ENCODE measurements at places on chromosomes 11 and 22.

- DNase-seq: no peak
Measured at GRCh38 chr11:74932797-74933196, 16.1 kb downstream of the XRRA1 start.

DNA sequence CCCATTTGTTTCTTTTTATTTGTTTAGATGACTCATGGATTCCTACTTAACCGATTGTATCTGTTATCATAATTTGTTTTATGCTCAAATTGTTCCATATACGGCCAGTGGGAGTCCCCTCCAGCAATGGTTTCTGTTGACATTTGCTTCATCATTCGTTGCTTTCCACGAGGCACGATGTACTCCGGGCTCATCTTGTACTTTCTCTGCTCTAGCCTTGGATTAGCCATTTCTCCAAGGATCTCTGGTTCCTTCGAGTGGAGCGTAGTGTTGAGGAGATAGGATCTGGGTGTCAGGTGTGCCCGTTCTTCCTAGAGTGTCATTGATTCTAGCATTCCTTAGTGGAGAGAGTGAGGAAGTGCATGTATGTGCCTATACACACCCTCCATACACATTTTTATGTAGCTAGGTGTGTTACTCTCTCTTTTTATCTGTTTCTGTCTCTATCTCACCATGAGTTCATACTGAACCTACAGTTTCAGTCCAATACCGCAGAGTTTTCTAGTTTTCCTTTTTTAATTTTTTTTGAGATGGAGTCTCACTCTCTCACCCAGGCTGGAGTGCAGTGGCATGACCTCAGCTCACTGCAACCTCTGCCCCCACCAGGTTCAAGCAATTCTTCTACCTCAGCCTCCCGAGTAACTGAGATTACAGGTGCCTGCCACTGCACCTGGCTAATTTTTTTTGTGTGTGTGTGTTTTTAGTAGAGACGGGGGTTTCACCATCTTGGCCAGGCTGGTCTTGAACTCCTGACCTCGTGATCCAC lies 31.4 kb downstream of the TECTA start:
- peak; percentile 9 for DNase-seq

- DNase-seq: peak; percentile 26
Measured at GRCh38 chr22:17201285-17201945, 17.8 kb downstream of the ADA2 start.

- peak; percentile 100 for DNase-seq
Measured at GRCh38 chr11:112128483-112129121, 35.3 kb downstream of the IL18 start.

GRCh38 chr11:58958500-58958899 lies 19.2 kb downstream of the GLYATL1 start:
- peak; percentile 34 for DNase-seq

DNA sequence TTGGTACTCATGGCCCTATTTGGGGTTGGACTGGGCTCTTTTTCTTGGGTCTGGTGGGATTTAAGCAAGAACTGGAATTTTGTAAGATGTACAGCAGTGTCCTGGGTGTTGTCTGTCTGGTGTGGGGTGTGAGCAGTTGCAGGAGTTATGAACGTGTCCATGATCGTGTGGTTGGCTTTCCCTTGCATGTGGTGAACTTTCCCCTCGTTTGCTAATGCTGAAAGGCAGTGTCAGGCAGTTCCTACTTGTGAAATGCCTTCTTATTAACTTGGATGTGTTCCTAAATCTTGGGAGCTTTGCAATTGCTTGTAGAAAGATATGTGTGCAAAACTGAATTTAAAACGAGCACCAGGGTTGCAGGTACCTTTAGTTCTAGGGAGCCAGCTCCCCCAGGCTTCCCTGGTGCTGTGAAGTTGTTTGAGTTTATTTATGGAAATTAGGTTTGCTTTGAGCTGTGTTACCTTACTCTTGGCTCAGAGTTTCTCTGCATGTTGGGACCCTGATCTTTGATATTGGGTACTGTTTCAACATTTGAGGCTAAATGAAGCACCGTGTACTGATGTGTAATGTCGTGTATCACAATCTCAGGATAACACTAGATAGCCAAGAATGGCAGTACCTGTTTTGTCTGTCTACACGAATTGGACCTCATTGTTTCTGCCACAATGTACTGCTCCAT lies 35.8 kb upstream of the HSD17B12 start:
- DNase-seq: no peak

- DNase-seq: peak; percentile 79
Measured at GRCh38 chr11:130390071-130390758, 38.2 kb downstream of the ADAMTS8 start.

GRCh38 chr11:124752471-124753102 lies 532 bp upstream of the VSIG2 start:
- DNase-seq: no peak

DNA sequence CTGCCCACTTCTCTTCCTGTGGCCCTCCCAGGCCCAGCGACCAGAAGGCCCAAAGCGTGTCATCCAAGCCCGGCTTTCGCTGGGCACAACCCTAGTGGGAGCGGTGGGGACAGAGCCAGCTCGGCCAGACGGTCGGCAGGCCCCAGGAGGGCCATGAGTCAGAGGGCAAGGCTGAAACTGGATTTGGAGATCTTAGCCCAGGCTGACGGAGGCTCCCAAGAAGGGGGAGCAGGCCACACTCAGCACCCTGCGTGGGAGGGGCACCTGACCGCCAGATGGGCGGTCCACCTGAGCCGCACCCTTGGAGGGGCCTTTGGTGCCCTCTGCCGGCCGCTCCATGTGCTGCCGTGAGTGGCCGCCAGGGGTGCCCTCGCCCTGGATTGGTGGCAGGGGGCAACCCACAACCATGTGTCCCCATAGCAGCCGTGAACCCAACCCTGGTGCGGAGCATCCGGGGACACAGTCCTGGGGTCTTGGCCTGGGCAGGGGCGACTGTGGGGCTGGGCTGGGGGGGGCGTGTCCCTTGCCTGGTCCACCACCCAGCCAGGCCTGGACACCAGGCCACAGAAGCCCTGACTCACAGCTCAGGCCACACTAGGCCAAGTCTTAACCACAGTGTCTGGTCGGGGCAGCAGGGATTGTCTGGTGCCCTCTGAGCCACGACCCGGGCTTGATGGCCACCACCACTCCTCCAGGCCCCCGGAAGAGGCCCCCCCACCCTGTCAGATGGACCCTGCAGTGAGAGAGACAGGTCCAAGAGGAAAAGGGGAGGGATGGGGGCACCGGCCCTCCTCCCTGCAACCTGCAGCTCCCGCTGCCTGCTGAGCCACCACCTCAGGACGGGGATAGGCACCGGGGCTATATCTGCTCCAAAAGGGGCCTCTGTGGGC lies 19.2 kb upstream of the TALDO1 start:
- DNase-seq: peak; percentile 81

- peak; percentile 53 for DNase-seq
Measured at GRCh38 chr22:27885977-27886842, 32.8 kb downstream of the PITPNB start.

DNA sequence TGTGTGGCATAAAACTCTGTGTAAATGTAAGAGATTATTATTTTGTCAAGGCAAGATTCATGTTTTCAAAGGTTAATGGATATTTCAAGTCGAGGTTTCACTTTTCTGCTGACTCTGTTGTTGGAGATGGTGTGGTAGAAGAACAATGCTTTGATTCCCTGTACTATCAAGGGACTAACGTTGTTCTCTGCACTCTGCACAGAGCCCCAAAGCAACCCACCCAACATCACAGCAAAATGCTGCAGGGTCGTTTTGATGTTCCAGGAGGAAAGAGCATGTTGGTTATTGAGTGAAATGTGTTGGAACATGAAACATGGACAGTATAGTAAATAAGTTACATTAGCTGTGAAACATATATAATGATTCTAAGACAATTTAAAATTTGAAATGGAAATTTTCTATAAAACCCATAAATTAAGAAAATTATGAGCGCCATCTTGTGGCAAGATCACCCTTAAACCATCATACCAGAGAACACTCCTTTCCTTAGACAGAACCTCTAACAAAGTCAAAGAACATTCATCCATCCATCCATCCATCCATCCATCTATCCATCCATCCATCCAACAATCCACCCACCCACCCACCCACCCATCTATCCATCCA lies 164.4 kb upstream of the ZBED5 start:
- DNase-seq: peak; percentile 34

Data from NCI-H69 (cell line).